Activated naive CD8-positive, alpha-beta T cell treated with anti-CD3 and anti-CD28 coated beads, Interleukin-2, amount 50 U/mL, for 16 hours (primary cell): ENCODE measurements at places on chromosomes 6 and 20.

DNA sequence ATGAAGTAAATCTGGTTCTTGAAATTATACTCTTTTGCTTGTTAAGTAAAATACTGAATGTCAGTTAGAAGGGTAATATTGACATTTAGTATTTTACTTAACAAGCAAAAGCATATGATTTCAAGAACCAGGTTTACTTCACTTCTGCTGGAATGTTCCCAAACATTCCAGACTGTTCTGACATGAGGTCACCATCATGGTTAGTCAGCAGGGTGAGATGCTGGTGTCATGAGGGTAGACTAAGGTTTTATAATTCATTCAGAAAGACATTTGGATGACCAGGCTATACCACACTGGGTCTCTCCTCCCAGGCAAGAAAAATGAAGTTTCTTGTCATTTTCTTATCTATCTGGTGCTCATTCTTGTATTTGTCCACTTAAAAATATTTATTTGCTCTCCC lies 414.4 kb upstream of the MMS22L start:
- DNase-seq = no peak

GRCh38 chr20:45066372-45066771 lies 34.6 kb downstream of the KCNS1 start:
- no peak for DNase-seq

- peak; percentile 7 for DNase-seq
These were observed 38.5 kb downstream of the TPD52L1 start for GRCh38 chr6:125191916-125192609.

DNA sequence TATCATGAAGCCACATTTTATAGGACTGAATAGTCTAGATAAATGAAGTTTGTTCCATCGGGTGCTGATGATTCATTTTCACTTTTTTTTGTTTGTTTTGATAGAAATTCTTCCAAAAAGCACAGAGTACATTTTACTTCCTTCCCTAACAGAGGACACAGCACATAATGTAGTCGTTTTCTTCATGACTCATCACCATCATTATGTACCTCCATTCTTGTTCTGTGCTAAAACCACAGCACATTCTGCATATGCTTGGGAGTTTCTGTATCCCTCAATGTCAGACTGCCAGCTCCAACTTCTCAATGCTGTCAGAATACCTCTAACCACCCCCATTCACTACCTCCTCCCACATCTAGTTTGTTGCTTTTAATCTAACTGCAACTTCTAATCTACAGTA lies 1004.9 kb upstream of the ADGRB3 start:
- DNase-seq = no peak

GRCh38 chr6:25874118-25874517 lies at the start of gene SLC17A3:
TSS of gene SLC17A3 (minus strand) at chr6:25874243. CDS start at chr6:25868387, 5,856 bp downstream.
- no peak for DNase-seq

DNA sequence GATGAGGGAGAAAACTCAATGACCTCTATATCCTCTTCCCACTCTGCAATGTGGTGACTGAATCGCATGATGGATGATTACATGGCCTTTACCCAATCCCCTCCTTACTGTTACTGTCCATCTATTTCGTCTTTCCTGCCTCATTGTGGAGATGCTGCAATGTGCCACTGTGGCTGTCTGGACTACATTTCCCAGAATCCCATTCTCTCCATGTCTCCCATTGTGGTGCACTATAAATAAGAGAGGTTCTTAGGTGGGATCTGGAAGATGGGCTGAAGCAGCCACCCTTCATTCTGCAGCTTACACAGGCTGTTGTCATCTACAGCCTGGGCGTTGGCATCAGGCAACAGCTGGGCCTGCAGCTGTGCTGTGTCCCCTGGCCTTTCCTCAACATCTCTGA lies 233.6 kb downstream of the PRKN start:
- DNase-seq = no peak

DNA sequence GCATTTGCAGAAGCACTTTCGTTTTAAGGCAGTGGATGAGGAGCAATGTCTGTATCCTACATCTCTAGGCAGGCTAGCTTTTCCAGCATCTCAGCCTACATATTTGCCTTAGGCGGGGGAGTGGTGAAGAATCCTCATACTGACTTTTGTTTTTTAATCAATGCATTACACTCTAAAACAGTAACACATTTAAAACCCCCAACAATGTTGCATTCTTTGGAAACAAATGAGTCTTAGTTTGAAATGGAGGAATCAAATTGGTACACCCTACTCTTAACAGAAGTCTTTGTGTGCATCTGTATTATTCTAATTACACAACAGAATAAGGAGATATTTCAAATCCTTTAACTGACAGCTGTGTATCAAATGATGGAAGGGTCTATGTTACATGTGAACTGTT lies 9.0 kb downstream of the NKAIN2 start:
- no peak for DNase-seq

DNA sequence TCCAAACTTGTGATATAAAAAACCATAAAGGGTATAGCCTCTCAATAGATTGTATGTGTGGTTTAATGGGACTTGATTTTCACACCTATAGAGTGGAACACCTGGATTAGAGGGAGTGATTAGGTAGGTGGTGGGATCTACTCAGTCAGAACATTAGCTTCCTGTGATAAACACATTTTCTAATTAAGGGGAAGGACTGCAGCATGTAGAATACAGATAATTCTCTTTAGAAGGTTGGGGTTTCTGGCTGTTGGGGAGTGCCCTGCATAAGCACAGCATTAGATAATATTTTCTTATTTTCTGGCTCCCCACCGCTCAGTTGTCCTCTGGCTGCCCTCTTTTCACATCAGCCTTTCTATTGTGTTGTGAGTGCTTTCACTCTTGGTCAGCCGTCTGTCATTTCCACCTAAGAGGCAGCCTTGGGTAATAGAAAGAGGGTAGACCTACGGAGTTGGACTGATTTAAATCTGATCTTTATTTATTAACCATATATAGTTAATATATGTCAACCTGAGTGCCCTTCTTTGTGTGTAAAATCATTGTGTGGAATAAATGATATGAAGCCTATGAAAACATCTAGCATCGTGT lies 8.0 kb downstream of the CSE1L start:
- DNase-seq = no peak

GRCh38 chr6:26477426-26477825 lies 19.7 kb downstream of the BTN2A1 start:
- DNase-seq = no peak

GRCh38 chr6:40791004-40791403 lies 203.8 kb upstream of the LRFN2 start:
- DNase-seq = no peak

GRCh38 chr20:33015114-33015484 lies 7.6 kb downstream of the BPIFB2 start:
- no peak for DNase-seq

DNA sequence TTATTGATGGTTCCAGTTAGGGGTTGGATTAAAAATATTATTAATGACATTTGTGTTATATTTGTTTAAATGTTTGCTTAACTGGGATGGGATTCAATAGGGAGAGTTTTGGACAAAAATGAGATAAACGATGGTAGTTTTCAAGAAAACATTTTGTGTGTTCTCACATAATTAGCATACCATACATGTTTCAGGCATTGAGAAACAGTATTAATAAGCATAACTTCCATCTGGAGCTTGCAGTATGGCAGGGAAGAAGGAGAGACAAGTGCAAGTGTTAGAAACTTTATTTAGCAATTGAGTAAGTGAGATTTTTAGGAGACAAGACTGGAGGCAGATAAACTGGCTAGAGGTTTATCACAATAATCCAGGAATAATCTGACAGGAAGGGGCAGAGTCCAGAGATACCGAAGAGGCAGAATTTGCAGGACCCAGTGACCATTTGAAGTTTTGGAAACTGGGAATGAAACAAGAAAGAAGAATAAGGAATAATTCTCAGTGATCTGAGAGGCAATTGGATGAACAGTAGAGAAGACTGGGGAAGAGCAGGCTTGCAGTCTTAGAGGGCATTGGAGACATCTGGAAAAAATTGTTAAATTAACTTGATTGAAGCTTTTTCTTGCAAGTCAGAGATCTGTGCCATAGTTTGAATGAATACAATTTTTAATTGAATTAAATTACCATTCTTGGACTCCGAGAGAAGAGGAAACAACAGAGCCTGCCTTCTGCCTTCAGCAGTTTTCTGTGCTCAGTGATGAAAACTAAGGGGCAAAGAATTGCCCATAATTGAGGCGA lies 73.0 kb upstream of the PTCHD4 start:
- no peak for DNase-seq

- no peak for DNase-seq
These were observed 132.4 kb upstream of the MAN1A1 start for GRCh38 chr6:119481976-119482375.

- DNase-seq = no peak
These were observed 444.4 kb upstream of the MARCKS start for GRCh38 chr6:113412589-113413357.

- no peak for DNase-seq
These were observed 405.6 kb downstream of the BTBD9 start for GRCh38 chr6:38234141-38234540.

- DNase-seq = no peak
These were observed 502.1 kb downstream of the PKHD1 start for GRCh38 chr6:51585264-51585663.

- no peak for DNase-seq
These were observed 40.4 kb upstream of the TBC1D7 start for GRCh38 chr6:13368731-13369115.

- DNase-seq = no peak
These were observed 358.5 kb downstream of the ZFAND3 start for GRCh38 chr6:38177882-38178583.

- no peak for DNase-seq
These were observed 5.8 kb upstream of the KCNG1 start for GRCh38 chr20:51028616-51029212.

- no peak for DNase-seq
These were observed 59.3 kb downstream of the TBC1D7 start for GRCh38 chr6:13268913-13269518.

GRCh38 chr6:46993846-46994245 lies 48.3 kb downstream of the ADGRF1 start:
- DNase-seq = no peak

- no peak for DNase-seq
These were observed 21.6 kb downstream of the KIF16B start for GRCh38 chr20:16551607-16552006.

- DNase-seq = no peak
These were observed 150.5 kb downstream of the CD83 start for GRCh38 chr6:14267885-14268660.

DNA sequence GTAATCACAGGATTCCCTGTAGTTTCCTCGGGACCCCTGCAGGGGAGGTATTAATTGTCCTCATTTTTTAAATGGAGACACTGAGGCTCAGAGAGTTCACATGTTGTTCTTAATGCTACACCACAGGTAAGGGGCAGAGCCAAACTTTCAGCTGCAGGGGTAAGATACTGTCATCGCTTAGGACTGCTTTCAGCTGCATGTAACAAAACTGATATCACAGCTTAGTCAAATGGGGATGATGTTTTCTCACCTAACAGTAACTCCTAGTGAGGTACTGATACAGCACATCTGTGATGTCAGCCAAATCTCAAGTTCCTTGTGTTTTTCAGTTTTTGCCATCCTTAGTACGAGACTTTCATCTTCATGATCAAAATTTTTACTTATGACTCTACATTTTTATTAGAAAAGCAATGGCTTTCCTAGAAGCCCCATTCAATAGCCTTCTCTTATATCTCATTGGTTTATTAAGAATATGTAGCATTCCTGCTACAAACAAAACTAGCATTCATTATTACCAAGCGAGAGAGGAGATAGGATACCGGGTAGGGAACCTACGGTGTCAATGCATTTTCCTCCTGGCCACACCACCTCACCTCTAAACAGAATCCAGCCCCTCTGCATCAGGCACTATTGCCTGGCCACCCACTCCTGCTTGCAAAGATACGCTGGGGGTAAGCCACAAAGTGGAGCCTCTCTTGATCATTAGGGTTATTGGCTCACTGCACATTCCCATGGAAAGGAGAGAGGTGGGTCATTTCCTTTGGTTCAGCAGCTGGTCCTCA lies 557.5 kb downstream of the CD83 start:
- no peak for DNase-seq

GRCh38 chr6:160101277-160102205 lies 20.1 kb upstream of the SLC22A1 start:
- no peak for DNase-seq

DNA sequence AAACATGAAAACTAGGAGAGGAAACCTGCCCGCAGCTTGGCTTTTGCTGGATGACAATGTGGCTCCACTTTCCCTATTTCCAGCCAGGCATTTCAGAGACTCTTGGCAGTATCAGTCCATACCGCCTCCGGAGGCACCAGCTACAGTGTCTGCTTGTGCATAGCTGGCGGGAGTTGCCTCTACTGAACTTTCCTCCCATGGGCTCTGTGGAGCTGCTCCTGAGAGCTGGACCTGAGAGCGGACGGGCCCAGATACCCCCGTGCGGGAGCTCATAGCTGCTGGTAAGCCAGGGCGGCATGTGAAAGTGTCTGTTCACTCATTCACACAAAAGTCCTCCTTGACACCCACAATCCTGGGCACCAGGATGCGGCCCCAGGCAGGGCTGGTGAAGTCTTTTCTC lies 130.3 kb upstream of the PMEPA1 start:
- DNase-seq = no peak

DNA sequence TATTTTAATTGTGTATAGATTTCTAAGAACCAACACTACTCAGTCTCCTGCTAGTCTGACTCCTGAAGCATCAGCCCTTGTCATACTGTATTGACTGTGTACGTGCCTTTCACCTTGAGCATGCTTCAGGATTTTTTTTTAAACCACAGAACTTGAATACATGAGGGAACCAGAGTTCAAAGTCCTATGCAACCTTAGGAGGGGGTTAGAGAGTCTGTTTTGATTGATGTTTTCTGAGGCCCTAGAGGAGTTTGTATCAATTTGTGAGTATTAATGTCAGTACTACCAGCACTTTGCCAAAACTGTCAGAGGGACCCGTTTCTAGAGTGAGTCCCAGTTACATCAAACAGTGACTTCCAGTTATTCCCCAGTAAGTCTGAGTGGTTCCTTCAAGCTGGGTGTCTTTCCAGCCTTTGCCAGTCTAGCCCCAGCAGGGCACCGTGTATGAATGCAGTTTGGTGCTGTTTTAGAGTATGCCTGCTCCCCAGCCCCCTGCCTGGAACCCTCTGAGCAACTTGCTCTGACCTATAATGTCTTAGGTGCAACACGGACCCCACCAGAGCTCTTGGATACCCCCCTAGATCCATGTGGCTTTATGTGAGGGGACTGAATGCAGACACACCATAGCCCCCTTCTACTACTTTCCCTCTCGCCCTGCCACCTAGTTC lies 8.5 kb downstream of the TP53INP2 start:
- DNase-seq = no peak

GRCh38 chr20:32018269-32019155 lies 8.3 kb downstream of the CCM2L start:
- no peak for DNase-seq

DNA sequence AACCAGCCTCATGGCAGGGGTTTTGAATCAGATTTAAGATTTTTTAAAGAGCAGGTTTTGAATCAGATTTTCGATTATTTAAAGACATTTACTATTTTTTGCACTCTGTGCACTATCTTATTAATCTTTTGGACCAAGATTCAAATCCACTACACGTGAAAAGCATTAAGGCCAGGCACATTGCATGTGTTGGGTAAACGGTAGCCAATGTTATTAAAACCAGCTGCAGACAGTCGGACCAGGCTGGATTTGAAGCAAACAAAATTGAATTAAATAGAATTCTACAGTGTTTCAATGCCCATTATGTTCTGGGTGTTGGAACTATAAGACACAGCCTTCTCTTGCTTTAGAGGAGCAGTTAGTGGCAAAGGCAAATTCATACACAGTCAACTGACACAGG lies 7.7 kb downstream of the HLA-DOA start:
- DNase-seq = no peak

GRCh38 chr6:44733868-44734267 lies 346.4 kb downstream of the CDC5L start:
- DNase-seq = no peak
